ENCODE measurements at places on chromosomes 1 and 21.

DNA sequence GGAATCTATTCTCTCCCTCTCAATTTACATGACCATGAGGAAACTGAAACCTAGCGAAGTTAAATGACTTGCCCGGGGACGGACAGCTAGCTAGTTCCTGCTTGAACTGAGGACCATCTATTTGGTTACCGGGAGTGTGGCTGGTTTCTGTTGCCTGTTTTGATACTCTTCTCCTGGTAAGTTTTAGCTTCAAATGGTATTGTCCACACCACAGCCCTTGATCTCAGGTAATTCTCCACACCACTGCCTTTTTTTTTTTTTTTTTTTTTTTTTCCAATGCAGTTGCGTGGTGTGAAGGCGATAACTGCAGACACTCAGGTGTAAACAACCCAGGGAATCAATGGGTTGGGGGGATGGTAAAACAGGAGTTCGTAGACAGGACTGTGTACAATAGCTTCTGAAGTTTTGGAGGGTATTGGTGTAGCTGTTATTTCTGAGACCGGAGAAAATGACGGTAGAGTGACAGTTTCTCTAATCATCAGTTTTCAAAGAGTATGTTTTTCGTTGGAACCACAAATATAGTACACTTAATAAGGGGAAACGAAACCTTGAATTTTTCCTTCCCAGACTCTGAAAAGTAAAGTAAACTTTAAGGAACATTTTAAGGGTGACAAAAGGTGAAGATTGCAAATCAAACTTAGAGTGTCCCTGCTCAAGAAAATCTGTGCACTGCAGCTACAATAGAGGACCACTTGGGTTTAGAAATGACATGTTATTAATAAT, 125.3 kb upstream of the CACYBP start:
- no peak for DNase-seq

DNA sequence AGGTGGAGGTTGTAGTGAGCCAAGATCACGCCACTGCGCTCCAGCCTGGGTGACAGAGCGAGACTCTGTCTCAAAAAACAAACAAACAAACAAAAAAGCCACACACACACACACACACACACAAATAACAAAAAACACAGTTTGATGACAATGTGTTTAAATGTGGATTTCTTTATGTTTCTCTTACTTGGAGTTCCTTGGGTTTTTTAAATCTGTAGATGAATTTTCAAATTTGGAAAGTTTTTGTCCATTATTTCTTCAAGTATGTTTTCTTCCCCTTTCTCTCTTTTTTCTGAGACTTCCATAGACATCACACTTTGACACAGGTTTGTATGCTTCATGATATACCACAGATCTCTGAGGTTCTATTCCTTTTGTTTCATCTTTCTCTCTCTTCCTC, 12.1 kb upstream of the PPIE start:
- DNase-seq: no peak

DNA sequence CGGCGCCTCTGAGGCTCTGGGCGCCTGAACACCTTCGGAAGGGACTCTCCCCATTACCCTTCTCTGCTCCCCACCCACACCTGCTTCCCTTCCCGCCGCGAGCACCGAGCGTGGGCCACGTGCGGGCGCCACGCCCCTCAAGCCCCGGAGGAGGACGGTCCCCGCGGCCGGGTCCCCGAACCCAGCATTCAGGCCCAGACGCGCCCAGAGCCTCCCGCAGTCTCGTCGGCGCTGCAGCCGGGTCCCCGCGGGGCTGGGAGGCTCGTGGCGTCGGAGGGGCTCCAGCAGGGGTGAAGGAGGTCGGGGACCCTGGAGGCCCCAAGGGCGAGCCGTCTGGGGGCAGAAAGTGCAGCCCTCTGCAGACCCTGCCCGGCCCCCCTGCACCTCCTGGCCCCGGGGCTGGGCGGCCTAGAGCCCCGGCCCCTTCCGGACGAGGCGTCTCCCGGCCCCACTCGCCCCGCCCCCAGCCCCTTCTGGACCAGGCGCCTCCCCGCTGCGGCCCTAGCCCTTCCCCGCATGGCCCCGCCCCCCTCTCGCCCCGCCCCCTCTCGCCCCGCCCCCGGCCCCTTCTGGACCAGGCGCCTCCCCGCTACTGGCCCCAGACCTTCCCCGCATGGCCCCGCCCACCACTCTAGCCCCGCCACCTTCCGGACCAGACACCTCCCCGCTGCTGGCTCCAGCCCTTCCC, 378 bp upstream of the SMIM1 start:
- DNase-seq: peak; percentile 88

GRCh38 chr1:218529646-218530300, 184.6 kb downstream of the TGFB2 start:
- no peak for DNase-seq

DNA sequence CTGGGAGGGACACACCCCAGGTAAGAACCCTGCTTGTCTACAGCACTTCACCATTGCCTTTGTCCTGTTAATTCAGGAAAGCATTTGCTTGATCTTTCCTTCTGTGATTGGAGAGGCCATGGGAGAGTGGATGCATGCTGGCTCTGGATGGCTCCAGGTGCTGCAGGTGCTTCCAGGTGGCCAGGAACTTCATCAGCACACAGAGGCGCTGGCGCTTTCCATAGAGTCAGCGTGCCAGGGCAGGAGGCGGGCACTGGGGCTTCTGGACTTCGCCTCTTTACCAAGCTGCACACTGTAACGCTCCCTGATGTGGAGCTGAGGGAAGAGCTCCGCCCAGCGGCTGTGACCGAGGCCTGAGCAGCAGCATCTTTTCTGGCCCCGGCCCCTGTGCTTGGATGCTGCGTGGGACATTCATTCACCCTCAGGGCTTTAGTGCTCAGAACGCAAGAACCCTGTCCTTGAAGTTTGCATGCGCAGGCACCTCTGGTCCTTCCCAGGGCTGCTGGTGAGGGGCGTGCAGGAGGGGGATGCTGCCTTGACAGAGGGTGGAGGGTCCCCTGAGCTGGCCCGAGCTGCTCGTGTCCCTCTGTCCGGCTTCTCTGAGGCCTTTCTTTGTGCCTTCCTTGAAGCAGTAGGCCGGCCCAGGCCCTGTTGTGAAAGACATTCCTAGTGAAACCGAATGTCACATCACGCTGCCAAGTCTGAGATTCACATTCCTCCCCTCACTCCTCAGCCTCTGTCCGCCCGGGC, 1.6 kb upstream of the MX2 start:
- no peak for DNase-seq

DNA sequence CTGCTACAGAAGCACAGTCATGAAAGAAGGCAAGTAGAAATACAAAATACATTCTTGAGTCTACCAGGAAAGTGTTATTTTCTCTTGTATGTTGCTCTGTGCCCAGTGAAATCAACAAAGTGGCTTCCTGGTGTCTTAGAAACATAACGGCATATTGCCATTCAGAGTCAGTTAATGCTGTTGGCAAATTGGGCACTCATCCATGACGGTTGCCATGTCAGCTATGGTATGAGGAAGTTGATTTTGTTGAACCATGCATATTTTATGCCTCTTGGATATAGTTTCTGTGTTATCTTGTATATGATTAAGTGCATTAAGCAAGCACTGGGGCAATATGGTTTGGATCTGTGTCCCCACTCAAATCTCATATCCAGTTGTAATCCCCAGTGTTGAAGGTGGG, 153.1 kb upstream of the CXADR start:
- no peak for DNase-seq

- DNase-seq: no peak
These were observed 14.0 kb upstream of the TIPRL start for GRCh38 chr1:168164771-168165170.

Data from T-helper 17 cell (primary cell).